ENCODE measurements at places on chromosomes 13 and 19.

DNA sequence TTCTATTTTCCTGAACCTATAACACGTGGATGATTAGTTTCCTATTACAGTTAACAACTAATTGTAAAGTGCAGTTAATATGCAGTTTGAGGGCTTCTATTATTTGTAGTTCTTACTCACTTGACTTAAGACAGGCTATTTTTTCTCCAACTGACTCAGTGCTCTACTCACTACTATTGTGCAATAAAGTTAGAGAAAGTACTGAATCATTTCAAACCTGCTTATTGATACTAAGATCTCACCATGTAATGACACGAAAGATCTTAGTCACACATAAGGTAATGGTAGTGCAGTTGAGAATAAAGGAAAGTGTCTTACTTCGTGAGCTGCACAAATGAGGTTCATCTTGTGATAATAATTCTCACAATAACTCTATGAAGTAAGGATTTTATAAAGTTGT is 22.8 kb upstream of the ITM2B start:
- DNase-seq, result peak; percentile 90

GRCh38 chr19:46173886-46174480 is 25.9 kb downstream of the IGFL2 start:
- DNase-seq, result no peak

DNA sequence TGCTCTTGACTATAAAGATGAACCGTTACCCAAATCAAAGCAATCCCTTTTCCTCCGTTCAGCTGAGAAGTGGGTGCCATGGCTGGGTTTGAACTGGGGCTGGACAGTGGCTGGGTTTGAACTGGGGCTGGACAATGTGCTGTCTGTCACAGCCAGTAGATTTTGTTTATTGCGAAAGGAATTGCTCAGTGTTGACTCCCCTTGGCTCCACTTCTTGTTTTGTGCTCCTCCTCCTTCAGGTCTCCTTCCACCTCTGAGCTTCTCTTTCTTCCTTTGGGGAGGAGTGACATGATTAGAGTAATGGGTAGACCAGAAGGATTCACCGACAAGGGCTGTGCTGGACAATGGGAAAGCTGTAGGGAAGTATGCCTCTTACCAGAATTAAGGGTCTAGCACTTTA is 19.4 kb upstream of the MBNL2 start:
- no peak for DNase-seq

DNA sequence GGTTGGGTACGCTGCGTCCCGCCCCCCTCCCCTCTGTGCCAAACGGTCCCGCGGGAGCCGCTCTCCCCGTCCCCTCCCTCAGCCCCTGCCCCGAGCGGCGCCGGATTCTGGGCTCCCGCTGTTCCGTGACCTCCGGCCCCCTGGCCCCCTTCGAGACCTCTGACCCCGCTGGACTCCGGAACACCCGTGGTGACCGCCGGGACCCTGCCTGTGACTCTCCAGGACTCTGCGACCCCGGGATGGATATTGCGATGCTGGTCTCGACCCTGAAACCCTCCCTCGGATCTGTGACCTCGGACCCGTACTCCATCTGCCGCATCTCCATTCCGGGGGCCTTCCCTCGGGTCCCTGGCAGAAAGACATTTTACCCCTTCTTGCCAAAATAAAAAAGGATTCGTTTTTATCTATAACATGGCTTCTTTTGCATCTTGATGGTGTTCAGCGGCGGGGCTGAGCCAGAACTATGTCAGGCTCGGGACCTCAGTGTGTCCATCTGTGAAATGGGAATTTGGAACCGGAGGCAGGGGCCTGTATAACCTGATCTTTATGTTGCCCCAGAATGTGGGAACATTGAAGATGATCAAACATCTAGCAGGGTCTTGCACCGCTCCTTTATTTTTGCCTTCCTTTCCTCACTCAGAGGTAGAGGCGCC is 654 bp upstream of the MEGF8 start:
- DNase-seq, result no peak

DNA sequence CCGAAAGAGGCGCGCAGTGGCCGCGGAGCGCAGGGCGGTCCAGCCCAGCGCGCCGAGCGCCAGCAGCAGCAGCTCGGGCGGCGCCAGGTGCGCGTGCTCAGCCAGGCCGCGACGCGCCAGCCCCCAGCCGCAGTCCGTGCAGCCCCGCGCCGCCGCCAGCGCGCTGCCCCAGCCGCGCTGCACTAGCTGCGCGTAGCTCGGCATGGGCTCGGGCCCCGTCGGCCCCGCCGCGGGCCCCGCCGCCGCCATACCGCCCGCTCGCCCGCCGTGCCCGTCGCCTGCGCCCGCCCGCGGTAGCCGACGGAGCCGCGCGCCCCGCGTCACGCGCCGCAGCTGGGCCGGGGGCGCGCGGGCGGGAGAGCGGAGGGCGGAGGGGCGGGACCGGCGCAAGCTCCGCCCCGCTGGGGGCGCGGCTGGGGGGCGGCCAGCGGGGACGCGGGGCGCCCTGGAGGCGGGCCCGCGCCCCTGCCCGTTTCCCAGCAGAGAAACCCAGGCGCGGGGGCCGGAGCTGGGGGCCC is at the start of gene CERS1:
CERS1 (minus strand) TSS at position 335 of the 518 bp plus-strand sequence; CDS start at position 249, 86 bp downstream.
- DNase-seq, result no peak

DNA sequence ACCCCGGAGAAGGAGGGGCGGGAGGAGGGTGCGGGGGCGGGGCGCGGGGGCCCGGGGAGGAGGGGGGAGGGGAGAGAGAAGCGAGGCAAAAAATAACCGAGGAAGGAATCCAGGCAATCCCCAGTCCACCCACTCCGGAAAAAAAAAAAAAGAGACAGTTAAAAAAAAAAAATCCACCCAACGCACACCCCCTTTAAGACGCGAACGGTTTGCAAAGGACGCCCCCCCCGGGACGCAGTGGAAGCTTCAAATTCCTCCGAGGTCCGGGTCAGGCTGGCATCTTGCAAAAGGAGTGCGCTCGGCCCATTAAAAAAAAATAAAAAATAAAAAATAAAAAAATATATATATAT is at the start of gene CACNA1A:
CACNA1A (minus strand) TSS at position 9 of the 350 bp plus-strand sequence. CDS start 255 bp downstream, outside the sequence.
- peak; percentile 46 for DNase-seq

DNA sequence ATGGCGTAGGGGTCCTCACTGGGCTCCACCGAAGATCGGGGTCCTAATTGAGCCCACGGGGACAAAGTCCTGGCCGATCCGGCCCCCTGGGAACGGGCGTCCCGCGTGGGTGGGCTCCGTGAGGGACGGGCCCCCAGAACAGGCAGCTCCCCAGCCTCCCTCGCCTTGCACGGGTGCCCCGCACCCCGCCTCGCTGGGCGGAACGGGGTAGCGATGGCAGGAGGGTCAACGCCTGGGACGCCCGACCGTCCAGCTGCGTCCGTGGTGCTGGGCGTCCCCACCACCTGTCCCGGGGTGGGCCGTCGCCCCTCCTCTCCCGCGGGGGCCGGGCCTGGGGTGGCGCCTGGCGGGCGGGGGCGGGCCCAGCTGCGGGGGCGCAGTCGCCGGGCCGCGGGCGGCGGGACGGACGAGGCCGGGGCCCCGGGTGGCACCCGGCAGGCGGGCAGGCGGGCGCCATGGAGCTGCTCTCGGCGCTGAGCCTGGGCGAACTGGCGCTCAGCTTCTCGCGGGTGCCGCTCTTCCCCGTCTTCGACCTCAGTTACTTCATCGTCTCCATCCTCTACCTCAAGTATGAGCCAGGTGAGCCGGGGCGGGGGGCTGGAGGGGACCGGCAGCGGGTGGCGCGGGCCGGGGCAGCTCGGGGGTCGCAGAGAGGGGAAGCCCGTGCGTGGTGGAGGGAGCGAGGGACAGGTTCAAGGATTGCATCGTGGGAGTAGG is at the start of gene TMEM38A:
TMEM38A (plus strand) TSS at position 377 of the 717 bp plus-strand sequence; CDS start at position 456, 79 bp downstream.
- no peak for DNase-seq

DNA sequence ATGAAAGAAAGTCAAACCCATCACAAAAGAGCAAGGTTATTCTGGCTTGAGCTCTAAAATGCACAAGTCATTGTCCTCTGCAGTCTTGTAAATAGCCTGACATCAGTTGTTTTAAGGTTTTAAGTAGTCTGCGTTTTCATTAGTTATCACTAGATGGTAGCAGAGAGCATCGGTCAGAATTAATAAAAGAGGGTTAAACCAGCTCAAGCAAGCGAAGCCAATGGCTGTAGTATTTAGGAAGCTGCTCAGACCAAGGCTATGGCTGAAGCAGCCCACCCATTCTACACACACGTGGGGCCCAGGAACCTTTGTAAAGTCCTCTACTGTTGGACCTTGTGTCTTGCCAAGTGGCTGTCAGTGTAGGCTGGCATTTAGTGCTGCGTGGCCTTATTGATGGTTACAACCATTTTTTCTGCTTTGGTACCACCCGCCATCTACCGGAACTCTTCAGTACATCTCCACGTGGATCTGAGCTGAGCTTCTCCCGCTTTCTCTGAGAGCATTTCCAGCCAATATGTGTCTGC is 13.3 kb upstream of the ZNF57 start:
- DNase-seq, result peak; percentile 86

GRCh38 chr19:17755977-17756670 is 4.8 kb downstream of the FCHO1 start:
- peak; percentile 37 for DNase-seq

GRCh38 chr13:107144432-107144831 is 576.5 kb upstream of the ARGLU1 start:
- no peak for DNase-seq

DNA sequence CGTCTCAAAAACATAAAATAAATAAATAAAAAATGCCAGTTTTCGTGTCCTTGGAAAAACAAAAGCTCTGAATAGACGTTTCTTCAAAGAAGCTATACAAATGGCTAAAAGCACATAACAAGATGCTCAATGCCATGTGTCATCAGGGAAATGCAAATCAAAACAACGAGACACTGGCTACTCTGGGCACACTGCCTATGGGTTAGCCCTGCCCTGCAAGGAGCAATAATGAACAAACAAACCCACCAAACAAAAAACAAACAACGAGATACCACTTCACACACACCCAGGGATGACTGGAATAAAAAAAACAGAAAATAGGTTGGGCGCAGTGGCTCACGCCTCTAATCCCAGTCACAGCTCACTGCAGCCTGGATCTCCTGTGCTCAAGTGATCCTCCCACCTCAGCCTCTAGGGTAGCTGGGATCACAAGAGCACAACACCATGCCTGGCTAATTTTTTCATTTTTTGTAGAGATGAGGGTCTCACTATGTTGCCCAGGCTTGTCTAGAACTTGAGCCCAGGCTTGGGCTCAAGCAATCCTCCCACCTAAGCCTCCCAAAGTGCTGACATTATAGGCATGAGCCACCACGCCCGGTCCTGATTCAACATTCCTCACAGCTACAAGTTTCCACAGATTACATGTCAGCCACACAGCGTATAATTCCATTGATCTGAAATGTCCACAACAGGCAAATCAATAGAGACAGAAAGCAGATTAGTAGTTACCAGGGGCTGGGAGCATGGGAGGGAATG is 15.5 kb upstream of the ISYNA1 start:
- DNase-seq, result no peak

- DNase-seq, result no peak
These were observed 78.0 kb upstream of the TRPC4 start for GRCh38 chr13:37947419-37948140.

DNA sequence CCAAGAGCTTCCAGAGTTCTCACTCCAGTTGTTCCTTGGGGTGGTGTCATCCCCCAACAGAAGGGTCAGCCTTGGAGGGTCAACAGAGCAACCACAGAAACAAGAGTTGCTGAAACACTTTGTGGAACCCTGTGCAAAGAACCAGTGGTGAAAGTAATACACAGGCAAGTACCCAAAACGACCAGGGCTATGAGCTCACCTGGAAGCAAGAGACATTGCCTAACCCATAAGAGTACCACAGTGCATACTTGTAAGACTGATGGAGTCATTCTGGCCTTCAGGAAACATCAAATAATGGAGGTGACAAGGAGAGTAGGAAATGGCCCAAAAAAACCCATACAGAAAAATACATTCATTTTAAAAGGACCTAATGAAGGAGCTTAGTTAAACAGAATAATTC is 184.3 kb upstream of the TSC22D1 start:
- no peak for DNase-seq
